ENCODE measurements at places on chromosomes 3 and 15. TPM values are rescaled to one million over a fixed set of nuclear protein-coding genes. Genes with fewer than 3 reads are reported as not detected.

- no peak for DNase-seq
Measured at GRCh38 chr3:44932271-44932670, 43.7 kb downstream of the ZDHHC3 start.

GOLGA8N gene
- total RNA-seq, result 0.23 TPM

GRCh38 chr15:36931434-36931833 lies 168.9 kb downstream of the MEIS2 start:
- no peak for DNase-seq

SOX2 gene
- total RNA-seq, result 3.1 TPM

GRCh38 chr3:160665784-160666526 lies 11.0 kb upstream of the ARL14 start:
- DNase-seq, result peak; percentile 85

BNC1 gene
- total RNA-seq, result 8.5 TPM

SENP8 gene
- 1.7 TPM for total RNA-seq

SLC7A14 gene
- 0.17 TPM for total RNA-seq
